ENCODE measurements at places on chromosomes 2 and 18. TPM values are rescaled to one million over a fixed set of nuclear protein-coding genes. Genes with fewer than 3 reads are reported as not detected.

The CDH20 gene
- total RNA-seq, result 0.09 TPM

GRCh38 chr18:79587779-79588635 lies 91.6 kb upstream of the CTDP1 start:
- DNase-seq, result no peak

The FRZB gene
- 0.18 TPM for total RNA-seq

- DNase-seq, result peak; percentile 56
Measured at GRCh38 chr2:231900486-231900942, 25.7 kb downstream of the NPPC start.

The AOX1 gene
- 23.6 TPM for total RNA-seq

The HOXD3 gene
- not detected for total RNA-seq

DNA sequence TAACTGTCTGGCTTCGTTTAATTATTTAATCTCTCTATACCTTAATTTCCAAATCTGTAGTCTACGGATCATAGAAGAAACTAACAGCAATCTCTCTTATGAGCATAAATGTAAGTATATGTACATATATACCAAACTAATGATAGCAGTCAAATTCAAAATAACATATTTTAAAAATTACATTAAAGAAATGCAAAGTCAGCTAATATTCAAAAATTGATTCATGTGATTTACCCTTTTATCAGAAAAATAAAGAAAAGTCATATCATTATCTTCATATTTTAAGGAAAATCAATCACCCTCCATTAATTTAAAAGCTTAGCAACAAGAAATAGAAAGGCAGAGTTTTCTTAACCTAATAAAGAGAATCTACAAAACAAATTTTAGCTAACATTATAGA lies 575.9 kb downstream of the IRS1 start:
- no peak for DNase-seq

- DNase-seq, result no peak
Measured at GRCh38 chr2:20391951-20392699, 41.5 kb upstream of the PUM2 start.

DNA sequence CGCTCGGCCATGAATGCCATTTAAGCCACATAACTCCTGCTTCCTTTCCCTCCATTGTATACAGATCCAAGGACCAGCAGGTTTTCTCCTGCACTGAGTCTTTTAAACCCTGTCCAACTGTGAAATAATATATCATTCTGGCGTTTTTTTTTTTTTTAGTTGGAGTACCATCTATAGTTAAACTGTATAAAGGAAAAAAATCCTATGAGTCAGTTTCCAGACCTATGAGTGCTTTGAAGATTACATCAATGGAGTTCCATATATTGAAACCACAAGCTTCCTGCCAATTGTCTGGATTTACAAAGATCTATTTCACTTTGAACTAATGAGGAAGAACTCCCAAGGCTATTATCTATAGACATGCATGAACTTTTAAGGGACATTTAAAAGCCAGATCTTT lies 2.4 kb upstream of the MALT1 start:
- no peak for DNase-seq

DNA sequence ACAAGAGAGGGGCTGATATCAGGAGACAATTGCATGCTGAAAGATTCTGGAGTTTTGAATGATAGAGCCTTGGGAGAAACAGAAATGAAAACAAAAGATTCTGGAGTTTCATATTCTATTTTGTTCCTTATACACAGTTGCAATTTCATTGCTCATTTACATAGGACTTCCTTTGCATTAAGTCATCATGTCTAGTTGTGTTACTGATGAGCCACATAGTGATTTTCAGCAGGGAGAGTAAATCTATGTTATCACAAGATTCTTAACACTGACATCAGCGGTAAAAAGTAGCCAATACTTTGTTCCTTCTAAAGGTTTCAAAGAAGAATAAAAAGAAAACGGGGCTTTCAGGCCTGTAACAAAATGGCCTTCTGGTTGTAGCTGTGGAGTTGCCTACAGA lies 7.1 kb downstream of the ADAM17 start:
- no peak for DNase-seq

DNA sequence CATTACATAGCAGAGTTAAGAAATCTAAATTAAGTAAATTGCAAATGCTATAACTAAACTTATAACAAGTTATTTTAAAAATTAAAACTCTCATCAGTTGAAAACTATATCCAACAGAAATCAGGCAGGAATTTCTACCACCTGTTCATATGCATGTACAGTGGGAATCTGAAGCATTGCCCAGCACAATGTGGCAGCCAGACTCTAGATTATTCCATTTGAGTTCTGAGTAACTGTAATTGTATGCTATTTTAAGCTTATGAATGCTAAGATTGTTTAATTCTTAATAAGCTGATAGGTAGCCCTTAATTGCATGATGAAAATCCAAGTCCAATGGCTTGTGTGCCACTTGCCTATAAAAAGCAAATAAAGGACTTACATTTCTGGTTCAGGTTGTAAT lies 834.5 kb upstream of the FSHR start:
- no peak for DNase-seq

DNA sequence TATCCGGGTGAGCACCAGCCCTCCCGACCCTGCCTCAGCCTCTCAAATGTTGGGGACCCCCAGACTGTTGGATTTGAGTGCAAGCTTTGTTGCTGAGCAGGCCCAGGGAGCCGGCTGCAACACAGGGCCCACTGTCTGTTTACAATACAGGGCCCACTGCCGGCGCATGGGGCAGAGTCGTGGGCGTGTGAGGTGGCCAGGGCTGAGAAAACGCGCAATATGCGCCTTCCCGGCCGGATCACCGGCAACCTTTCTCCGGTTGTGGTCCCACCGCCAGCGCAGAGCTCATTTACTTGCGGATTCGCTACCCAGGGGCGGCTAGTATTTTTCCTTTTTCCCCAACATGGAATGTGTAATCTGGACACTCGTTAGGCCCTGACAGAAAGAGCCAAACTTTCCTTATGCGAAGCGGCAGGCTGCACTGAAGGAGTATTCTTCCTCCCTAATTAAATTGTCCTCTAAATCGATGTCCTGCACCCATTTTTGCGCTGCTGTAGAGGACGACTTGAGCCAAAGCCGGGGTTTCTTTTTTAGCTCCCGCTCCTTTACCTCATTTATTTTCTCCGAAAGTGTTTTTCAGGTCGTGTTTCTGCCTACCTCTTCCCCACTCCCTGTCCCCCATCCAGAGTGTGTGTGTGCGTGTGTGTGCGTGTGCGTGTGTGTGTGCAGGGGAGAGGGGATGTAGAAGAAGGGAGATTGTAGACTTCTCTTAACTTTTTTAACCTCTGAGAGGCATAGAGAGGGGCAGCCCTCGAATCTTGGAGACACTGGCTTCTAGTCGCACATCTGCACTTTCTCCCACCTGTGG lies 2.7 kb downstream of the OTX1 start:
- DNase-seq, result no peak

The CACNB4 gene
- 4.8 TPM for total RNA-seq

The MBOAT2 gene
- total RNA-seq, result 18.1 TPM

The OXER1 gene
- total RNA-seq, result not detected

GRCh38 chr18:36519358-36519757 lies 221.8 kb downstream of the FHOD3 start:
- DNase-seq, result no peak

DNA sequence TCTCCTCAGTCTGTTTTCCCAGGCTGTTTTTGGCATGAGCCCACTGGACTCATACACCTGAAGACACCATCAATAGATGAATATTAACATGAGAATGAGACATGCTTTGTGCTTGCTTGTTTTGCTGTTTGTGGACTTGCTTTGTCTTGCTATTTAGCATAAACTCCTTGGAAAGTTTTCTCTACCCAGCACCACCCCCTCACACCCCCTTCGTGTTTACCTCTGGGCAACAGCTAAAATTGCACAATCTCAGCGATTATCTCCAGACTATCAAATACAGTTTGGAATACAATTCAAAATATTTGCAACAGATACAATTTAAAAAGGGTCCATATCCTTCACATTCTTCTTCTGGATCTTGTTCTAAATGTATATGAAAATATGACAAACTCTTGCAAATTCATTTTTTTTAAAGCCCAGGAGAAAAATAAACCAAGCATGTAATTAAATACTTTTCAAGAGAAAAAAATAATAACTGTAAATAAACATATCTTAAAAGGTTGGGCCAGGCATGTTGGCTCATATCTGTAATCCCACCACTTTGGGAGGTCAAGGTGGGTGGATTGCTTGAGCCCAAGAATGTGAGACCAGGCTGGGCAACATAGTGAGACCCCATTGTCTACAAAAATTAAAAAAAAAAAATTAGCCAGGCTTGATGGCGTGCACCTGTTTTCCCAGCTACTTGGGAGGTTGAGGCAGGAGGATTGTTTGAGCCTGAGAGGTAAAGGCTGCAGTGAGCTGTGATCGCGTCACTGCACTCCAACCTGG lies 32.3 kb upstream of the PMAIP1 start:
- no peak for DNase-seq

GRCh38 chr18:78518805-78519204 lies 460.8 kb upstream of the SALL3 start:
- DNase-seq, result no peak

- DNase-seq, result peak; percentile 2
Measured at GRCh38 chr2:111032721-111033429, 87.8 kb upstream of the BCL2L11 start.

- DNase-seq, result no peak
Measured at GRCh38 chr2:152167065-152167464, 8.5 kb downstream of the STAM2 start.

DNA sequence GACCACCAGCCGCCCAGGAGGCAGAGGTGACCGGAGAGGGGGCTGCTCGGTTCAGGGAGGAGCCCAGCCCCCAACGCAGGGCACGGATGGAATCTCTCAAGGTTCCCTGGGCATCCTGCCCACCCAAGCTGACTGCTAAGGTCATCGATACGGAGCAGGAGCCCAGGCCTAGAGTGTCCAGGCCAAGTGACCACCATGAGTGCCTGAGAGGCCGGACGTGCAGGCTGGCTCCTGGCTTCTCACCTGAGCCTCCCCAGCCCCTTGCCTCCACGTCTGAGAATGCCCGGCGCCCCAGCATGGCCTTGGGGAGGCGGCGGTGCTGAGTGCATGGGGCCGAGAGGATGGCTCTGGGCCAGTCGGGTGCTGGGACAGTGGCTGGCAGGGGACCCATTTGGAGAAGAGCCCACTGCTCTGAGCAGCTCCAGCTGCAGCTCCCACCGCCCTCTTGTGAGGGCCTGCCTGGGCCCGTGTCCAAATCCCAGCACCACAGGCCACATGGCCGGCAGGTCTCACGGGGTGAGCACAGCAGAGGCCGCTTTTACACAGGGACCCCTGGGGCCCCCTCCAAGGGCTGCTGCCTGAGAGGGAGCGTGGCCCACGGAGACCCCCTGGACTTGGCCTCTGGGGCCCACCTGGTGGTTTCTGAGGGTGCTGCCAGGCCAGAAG lies 102.8 kb upstream of the CTDP1 start:
- peak; percentile 24 for DNase-seq

- no peak for DNase-seq
Measured at GRCh38 chr2:4175343-4175742, 472.0 kb downstream of the DCDC2C start.

The CRYGC gene
- not detected for total RNA-seq

The UGT1A9 gene
- total RNA-seq, result not detected

Data from fibroblast of the aortic adventitia (primary cell).